Calu3 (cell line): ENCODE measurements at places on chromosomes 16 and 17. TPM values are rescaled to one million over a fixed set of nuclear protein-coding genes. Genes with fewer than 3 reads are reported as not detected.
A peak's percentile ranks its signal among the peaks of the same experiment; 100 is the strongest.

GRCh38 chr17:73194514-73195222 is 1.8 kb downstream of the COG1 start:
- DNase-seq = no peak

DNA sequence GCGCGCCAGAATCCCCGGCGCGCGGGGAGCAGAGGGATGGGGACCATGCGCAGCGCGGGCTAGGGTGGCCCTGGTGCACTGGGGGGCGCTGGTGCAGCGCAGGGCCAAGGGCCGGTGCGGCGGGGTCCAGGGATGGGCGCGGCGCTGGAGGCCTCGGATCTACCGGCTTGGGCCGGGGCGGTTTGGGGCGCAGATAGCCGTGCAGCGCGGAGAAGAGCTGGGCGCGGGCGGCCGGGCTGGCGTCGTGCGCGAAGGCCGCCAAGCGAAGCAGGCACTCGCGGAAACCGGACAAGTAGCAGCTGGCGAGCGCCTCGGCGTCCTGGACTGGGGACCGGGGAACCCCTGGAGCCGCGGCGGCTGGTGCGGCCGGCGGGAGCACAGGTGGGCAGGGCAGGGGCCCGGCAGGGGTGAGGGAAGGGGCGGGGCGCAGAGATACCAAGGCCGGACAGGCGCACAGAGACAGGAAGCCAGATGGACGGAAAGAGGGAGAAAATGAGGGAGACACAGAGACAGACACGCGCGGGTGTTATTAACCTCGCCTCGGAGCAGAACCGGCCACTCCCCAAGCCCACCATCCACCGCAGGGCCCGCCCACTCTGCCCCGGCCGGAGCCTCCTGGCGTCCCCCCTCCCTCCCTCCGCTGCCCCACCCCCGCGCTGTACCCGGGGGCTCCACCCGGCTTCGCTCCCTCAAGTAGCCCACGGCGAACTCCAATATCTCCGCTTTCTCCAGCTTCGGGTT is 2.1 kb downstream of the HES7 start:
- DNase-seq = peak; percentile 86

DNA sequence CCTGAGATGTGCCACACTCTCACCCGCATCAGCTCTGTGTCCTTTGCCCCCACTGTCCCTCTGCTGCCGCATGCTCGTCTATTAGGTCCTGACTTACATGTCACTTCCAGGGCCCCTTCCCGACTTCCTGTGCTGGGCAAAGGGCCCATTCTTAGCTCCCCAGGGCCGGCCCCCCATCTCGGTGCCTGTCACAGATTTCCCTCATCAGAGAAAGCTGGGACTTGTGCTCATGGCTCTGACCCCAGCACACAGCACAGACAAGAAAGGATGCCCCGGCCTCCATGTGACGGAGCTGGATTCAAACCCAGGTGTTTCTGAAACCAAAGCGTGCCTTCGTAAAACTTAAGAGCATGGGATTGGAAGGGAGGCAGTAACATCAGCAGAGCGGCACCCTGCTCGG is 5.9 kb upstream of the MAPK7 start:
- DNase-seq = no peak

- DNase-seq = no peak
Measured at GRCh38 chr16:23288209-23288608, 13.9 kb upstream of the SCNN1B start.

DNA sequence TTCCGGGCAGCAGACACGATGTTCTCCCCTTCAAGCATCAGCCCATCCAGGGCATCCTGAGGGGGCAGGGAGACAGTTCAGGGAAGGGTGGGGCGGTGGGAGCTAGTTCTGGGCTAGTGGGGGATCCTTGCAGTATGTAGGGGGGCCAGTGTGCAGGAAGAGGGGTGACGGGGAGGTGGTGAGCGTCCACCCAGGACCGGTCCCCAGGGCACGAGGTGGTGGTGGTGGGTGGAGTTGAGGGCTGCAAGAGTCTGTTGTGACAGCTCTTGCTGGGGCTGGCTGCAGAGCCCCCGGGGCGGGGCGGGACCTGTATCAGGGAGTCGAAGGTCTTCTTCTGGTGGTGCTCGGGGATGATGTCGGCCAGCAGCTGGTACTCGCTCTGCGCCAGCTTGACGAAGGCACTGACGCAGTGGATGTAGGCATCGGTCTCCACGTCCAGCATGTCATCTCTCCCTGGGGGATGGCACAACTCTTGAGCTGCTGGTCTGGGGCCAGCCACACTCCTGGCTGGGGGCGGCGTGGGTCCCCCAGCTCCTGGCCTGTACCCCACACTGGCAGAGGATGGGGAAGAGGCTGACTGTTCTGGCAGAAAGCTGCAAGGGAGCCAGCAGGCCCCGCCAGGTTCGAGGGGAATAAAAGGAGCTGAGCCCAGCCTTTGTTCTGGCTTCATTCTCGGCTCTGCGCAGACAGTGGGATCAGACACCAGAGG is 10.0 kb downstream of the ZACN start:
- no peak for DNase-seq

The SDR42E2 gene
- not detected in 2 replicates for total RNA-seq

The CDRT15 gene
- not detected in 2 replicates for total RNA-seq
